Left lung (tissue), 14 donors: ENCODE measurements at places on chromosomes 2 and 18. TPM values are rescaled to one million over a fixed set of nuclear protein-coding genes. Genes with fewer than 3 reads are reported as not detected.

AQP12B gene
- not detected for polyA plus RNA-seq

LYPD6 gene
- 18.6 TPM for polyA plus RNA-seq

GRCh38 chr2:65630643-65631042, 198.2 kb upstream of the SPRED2 start:
- no peak for DNase-seq

GRCh38 chr18:8627107-8627472, 17.9 kb downstream of the RAB12 start:
- no peak for DNase-seq

DNA sequence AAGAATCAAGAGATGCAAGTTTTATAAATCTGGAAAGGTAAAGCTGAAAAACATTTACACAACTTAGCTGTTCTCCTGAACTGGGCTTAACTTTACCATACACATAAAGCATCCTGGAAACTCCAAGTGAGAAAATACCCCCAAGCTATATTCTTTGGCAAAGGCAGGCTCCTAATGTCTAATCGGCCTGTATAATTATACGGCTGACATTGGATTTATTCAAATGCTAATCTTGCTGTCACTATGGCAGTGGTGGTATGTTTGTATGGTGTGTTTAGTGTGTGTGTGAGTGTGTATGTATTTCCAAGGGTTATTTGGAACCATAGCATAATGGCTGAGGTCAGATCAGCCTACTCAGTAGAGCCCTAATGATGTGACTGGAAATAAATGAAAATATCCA, 1031.8 kb upstream of the ZEB2 start:
- DNase-seq, result no peak

DNA sequence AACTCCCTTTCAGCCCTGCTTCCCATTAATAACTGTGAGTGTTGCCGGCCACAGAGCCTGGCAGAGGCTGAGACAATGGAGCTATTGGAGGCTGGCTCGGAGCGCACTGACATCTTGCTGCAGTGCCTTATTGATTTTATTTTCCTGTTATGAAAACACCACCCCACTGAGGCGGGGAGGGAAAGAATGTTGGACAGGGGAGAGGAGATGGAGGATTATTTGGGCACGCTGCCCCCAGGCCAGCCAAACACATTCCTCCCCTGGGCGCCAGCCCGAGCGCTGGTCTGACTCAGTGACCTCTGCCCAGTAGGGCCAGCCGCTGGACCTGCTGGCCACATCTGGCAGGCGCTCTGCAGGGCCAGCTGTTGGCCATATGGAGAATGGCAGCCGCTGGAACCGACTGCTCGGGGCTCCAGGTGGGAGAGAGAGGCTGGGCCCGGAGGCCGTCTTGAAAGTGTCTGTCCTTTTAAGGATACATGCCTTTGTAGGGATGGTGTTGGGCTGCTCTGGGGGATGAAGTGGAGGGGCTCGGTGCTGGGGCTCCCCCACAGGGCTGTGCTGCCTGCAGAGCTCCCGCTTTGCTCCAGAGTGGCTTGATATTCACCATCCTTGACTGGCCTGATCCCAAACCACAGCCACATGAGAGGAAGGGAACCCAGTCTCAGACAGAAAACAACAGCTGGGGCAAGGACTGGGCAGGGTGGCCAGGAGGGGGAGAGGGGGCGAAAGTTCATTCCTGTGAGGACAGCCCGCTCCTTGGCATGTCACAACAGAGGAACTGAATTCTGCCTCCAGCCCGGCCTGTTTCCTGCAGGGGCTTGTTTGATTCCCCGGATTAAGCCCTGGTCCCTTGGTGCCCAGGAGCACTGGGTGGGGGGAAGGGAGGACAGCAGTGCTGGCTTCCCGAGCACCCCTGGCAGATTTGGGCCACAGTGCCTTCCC, 179.0 kb downstream of the KLHL29 start:
- DNase-seq, result no peak

GRCh38 chr2:28444956-28445355, 50.9 kb upstream of the PLB1 start:
- DNase-seq, result peak; percentile 30

- no peak for DNase-seq
Measured at GRCh38 chr2:10504994-10505820, 57.1 kb upstream of the ODC1 start.

GRCh38 chr2:99140860-99141109, 722 bp upstream of the C2orf15 start:
- DNase-seq, result no peak

DNA sequence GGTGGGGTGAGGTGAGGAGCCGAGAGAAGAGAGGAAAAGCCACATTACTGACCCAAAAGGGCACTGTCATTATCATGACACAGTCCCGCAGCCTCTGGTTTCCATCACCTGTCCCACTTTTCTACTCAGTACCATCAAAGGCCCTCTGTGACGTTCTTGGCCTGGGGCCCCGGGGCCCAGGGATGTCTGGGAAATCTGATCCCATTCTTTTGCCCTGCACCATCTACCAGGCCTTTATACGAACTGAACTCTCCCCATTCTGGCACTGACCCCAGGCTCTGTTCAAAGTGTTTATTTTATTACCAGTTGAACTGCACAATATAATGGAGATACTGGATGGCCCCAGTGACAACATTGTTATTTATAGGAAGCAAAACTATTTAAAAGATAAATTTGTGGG, 89.1 kb downstream of the COL6A3 start:
- DNase-seq, result no peak

GRCh38 chr2:53490659-53491058, 276.9 kb upstream of the CHAC2 start:
- DNase-seq, result no peak

- no peak for DNase-seq
Measured at GRCh38 chr2:46200100-46200690, 97.0 kb upstream of the EPAS1 start.

- DNase-seq, result peak; percentile 44
Measured at GRCh38 chr2:177334940-177335543, 57.5 kb upstream of the AGPS start.

DNA sequence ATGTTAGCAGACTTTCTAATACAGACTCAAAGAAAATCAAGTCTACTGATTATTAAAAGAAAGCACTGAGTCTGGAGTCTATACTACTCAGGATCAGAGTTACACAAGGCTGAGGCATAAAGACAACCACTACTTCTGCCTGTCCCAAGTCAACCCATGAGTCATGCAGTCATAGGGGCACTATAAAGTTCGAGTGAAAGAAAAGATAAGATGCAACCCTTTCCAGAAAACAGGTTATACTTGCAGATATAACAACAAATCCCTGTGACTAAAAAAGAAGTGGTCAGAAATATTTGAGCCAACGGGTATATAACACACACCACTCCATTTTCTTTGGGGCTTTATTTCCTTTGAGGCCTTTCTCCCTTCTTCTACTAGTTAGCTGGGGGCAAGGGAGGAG, 18.6 kb upstream of the SCRN3 start:
- no peak for DNase-seq

GRCh38 chr2:219539926-219540678, 3.5 kb downstream of the CHPF start:
- no peak for DNase-seq

DNA sequence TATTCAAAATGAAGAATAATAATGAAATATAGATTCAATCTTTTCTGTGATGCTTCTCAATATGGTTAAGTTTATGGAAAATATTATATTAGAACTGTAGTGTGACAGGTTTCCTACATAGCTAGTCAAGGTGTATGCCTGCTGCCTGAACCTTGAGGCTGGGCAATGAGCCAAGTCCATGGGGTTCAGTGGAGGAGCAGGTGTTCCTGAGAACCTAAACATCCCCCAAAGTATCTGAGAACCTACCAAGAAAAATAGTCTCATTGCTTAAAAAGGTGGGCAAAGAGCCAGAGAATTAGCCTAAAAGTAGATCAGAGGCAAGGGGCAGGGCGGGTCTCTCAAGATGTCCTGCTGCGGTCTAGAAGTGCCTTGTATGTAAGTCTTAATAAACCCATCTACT, 185.9 kb upstream of the SPHKAP start:
- DNase-seq, result no peak

- no peak for DNase-seq
Measured at GRCh38 chr2:13877571-13877970, 754.9 kb upstream of the LRATD1 start.
